ENCODE measurements at places on chromosomes 5 and 9. TPM values are rescaled to one million over a fixed set of nuclear protein-coding genes. Genes with fewer than 3 reads are reported as not detected.

DNA sequence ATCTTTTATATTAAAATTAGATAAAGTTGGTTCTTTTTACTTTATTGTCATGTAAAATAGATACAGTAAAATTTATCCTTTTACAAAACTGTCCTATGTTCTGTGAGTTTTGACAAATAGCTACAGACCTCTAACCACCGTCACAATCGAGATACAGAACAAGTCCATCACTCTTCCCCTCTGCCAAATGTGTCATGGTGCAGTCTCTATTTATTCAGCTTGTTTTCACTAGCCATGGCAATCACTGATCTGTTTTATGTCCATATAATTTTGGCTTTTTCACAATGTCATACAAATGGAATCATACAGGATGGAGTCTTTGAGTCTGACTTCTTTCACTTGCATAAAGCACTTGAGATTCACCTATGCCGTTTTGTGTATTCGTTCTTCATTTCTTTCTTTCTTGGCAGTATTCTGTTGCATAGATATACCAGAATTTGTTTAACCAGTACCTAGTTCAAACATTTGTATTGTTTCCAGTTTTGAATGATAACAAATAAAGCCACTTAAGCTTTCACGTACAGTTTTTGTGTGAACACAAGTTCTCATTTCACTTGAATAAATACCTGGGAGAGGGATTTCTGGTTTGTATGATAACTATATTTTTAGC lies 273.2 kb upstream of the MPDZ start:
- no peak for DNase-seq
- H3K27ac ChIP-seq = no peak overlapping the region

DNA sequence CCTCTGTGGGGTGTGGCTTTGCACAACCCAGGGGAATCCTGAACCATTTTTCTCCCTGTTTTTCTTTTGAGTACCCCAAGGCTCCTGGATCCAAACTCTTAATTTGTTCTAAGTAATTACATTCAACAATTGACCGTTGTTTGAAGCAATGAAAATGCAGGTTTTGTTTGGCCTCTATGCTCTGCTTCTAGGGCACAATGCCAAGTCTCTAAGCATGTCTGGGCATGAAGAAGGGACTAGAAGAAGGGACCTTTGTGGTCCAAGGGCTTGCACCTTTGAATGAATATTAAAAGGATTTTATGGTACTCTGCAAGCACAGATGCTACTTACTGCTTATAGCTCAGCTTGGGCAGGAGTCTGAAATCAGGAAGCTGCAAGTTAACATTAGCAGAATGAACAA lies 6.6 kb upstream of the ENC1 start:
- H3K27me3 ChIP-seq = peaks cover 20% of the 10 kb centered on the region
- H3K27ac ChIP-seq = no peak overlapping the region
- no peak for DNase-seq
- H3K4me1 ChIP-seq = peaks cover 26% of the 10 kb centered on the region
- H3K36me3 ChIP-seq = no peaks in the 10 kb centered on the region
- no peak overlapping the region for H3K4me3 ChIP-seq

GRCh38 chr5:143401227-143402016 lies 2.1 kb downstream of the NR3C1 start:
- H3K27ac ChIP-seq = no peak overlapping the region
- DNase-seq = no peak
- H3K4me3 ChIP-seq = peak overlapping the region; percentile 74
- H3K27me3 ChIP-seq = peaks cover 28% of the 10 kb centered on the region

GRCh38 chr5:129617206-129617605 lies 130.7 kb upstream of the MINAR2 start:
- no peaks in the 10 kb centered on the region for H3K27me3 ChIP-seq
- no peak for DNase-seq
- no peak overlapping the region for H3K4me3 ChIP-seq
- H3K4me1 ChIP-seq = no peaks in the 10 kb centered on the region

DNA sequence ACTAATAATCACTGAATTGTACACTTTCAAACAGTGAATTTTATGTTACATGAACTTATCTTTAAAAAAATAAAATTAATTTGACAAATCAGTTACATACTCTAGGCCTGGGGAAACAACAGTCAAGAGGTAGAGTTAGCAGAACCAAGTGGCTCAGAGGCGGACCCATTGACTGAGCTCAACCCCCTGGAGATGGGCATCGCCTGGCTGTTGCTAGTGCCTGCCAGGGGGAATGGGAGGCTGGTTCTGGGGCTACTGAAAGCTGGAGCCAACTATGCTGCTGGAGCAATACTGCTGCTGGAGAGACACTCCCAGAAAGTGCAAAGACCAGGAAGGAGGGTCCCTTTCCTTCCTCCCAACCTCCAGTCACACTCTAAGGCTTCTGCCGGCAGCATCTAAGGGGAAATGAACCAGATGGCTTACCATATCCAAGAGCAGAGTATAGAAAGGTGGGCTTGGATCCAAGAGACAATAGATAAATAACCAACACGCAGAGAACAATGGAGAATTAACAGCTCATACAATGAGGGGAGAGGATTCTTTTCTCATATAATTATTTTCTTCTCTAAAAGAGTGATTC lies 40.3 kb upstream of the ANKRD55 start:
- peaks cover 7% of the 10 kb centered on the region for H3K4me1 ChIP-seq
- no peaks in the 10 kb centered on the region for H3K36me3 ChIP-seq
- no peak overlapping the region for H3K27ac ChIP-seq
- no peaks in the 10 kb centered on the region for H3K27me3 ChIP-seq
- H3K4me3 ChIP-seq = no peak overlapping the region

- no peak overlapping the region for H3K4me3 ChIP-seq
- H3K27me3 ChIP-seq = no peaks in the 10 kb centered on the region
- no peaks in the 10 kb centered on the region for H3K36me3 ChIP-seq
Measured at GRCh38 chr5:89968958-89969381, 440.6 kb downstream of the CETN3 start.

DNA sequence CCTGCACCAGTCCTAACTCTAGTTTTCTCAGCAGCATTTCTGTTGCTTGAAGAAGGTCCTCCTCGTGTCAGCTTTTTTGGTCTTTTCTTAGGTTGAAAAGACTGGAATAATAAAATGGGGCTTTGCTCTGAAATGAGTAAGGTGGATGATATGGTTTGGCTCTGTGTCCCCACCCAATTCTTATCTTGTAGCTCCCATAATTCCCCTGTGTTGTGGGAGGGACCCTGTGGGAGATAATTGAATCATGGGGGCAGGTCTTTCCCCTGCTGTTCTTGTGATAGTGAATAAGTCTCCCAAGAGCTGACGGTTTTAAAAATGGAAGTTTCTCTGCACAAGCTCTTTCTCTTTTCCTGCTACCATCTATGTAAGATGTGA lies 53.6 kb downstream of the LIX1 start:
- peaks cover 21% of the 10 kb centered on the region for H3K36me3 ChIP-seq
- no peak overlapping the region for H3K27ac ChIP-seq
- H3K4me3 ChIP-seq = no peak overlapping the region
- no peaks in the 10 kb centered on the region for H3K4me1 ChIP-seq

GRCh38 chr9:3569529-3569928 lies 43.7 kb upstream of the RFX3 start:
- H3K36me3 ChIP-seq = no peaks in the 10 kb centered on the region
- no peak overlapping the region for H3K4me3 ChIP-seq
- no peaks in the 10 kb centered on the region for H3K27me3 ChIP-seq
- no peak overlapping the region for H3K27ac ChIP-seq

GRCh38 chr9:5982317-5982716 lies 33.1 kb downstream of the RANBP6 start:
- peaks cover 7% of the 10 kb centered on the region for H3K4me1 ChIP-seq
- H3K27me3 ChIP-seq = no peaks in the 10 kb centered on the region
- no peak for DNase-seq
- H3K27ac ChIP-seq = no peak overlapping the region
- H3K36me3 ChIP-seq = peaks cover 4% of the 10 kb centered on the region

DNA sequence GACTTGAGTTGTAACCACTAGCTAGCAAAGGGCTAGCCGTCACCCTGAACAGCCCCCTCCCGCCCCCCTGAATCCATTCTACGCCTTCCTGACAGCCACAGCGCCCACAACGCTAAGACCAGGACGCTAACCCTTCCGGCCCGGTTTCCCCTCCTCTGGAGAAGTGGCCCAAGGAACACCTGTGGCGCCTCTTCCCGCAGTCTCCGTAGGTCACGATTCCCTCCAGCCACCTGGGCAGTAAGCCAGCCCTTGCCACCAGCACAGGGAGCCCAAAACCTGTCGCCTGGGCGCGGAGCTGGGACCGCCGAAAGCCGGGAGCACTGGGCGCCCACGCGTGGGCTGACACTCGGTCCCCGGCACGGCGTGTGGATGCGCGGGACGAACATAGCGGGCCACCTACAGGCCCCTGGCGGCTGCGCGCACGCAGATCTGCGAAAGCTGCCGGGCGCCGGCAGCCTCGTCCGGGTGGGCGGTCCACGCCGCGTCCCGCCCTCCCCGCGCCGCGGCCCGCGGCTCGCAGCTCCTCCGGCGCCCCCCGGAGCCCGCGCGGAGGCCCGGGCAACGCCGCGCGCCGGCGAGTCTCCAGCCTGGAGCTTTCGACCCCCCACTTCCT lies 596 bp downstream of the IRF1 start:
- H3K27ac ChIP-seq = no peak overlapping the region
- H3K4me3 ChIP-seq = peak overlapping the region; percentile 72
- peaks cover 21% of the 10 kb centered on the region for H3K4me1 ChIP-seq
- peaks cover 17% of the 10 kb centered on the region for H3K36me3 ChIP-seq

DNA sequence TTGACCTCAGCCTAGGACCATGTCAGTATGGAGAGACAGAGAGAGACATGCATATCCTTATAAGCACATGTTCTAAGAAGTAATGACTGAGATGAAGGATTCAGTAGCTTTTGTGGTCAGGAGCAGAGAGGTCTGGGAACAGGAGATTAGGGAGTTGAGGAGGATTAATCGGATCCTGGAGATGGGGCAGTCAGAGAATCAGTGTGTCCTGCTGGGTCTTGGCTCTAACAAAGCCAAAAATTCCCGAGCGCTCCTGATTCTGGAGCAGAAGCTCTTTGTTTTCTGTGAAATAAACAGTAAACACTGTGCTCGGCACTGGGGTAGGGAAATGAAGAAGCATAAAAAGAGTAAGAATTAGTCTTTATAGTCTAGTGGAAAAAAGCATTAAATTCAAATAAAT lies 520.0 kb upstream of the CLINT1 start:
- no peak overlapping the region for H3K4me3 ChIP-seq
- no peaks in the 10 kb centered on the region for H3K4me1 ChIP-seq
- peaks cover 8% of the 10 kb centered on the region for H3K36me3 ChIP-seq
- no peak for DNase-seq
- H3K27me3 ChIP-seq = no peaks in the 10 kb centered on the region
- H3K27ac ChIP-seq = no peak overlapping the region

Gene ALDOB
- 0.85 TPM for total RNA-seq

Gene F2RL2
- not detected for total RNA-seq

Gene SMIM33
- total RNA-seq = not detected

Gene CARTPT
- total RNA-seq = not detected

Gene CDC37L1
- 16.7 TPM for total RNA-seq

Data from WTC11 (cell line).